ENCODE measurements at places on chromosomes 3 and 15. TPM values are rescaled to one million over a fixed set of nuclear protein-coding genes. Genes with fewer than 3 reads are reported as not detected.

Gene OR4F15
- not detected for polyA plus RNA-seq

Gene EAF2
- polyA plus RNA-seq = 0.40 TPM

Gene TAGLN3
- polyA plus RNA-seq = 0.09 TPM

DNA sequence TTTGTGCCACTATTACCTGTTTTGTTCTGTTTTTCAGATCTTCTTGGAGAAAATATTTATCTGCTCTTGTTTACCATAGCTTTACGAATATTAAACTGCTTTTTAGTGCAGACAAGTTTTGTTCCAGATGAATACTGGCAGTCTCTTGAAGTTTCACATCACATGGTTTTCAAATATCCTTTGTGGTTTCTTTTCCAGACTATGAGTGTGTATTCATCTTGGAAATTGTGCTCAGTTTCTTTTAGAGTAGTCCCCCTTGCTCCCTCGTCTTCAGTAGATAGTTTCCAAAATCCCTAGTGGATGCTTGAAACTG lies 1.2 kb downstream of the PIGB start:
- DNase-seq = no peak

DNA sequence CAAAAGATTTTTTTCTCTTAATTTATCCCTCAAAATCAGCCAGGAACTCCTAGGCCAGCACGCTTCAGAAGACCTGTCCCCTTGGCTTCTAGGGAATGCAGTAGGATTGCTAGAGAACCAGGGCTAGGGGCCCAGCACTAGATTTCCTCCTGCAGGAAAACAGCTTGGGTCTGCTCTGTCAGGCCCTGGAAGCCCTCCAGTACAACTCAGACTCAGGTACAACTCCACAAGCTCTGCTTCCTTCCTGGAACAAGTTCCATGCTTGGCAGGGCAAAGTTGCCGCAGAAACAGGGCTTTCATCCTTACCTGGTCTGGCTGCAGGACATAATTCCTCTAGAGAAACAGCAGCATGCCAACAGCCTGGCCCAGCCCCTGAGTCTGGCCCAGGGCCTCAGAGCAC lies 96.1 kb upstream of the CTNNB1 start:
- no peak for DNase-seq

DNA sequence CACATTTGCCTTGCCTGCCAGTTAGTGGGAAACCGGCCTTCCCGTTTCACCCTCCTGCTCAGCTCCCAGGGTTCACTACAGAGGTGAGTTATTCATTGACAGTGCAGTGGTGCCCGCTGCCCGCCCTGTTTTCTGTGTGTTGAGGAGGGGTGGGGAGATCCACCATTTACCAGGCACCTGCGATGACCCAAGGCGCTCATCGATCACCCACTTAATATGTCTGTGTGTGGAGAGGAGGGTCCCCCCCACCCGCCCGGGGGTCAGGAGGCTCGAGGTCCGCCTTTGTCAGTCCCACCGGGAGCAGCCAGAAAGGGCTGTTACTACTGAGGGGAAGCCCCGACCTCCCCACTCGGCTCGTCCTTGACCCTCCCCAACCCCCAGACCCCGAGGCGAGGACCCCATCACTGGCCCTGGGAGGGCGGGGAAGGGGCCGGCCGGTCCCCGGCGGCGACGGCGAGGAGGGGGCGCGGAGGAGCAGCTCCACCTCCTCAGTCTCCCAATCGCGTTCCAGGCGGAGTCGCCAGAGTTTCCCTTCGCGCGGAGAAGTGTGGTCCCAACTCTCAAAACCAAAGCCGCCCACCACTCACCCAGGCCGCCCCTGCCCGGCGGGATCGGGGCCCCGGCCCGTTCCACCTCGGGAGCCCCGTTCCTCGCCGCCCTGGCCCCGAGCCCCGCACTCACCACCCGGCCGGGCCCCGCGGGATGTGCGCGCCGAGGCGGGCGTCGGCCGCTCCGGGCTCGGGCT lies 1.1 kb downstream of the PLXNB1 start:
- no peak for DNase-seq

DNA sequence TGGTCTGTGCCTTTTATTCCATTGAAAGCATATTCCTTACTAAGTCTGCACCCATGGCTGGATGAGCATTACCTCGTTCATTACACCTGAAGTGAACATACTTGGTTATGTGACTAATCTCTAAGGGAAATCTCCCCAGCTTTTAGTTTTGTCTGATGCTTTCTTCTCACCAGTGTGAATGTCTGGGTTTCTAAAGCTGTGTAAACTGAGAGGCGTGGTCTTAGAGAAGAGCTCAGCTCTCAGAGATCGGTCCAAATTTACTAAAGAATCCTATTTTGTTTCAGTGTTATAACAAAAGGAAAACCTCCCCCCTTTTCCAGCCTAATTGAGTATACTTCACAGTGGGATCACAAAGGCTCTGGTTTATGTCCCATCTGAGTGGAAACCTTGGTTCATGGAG lies 352.3 kb downstream of the PTPRG start:
- no peak for DNase-seq

DNA sequence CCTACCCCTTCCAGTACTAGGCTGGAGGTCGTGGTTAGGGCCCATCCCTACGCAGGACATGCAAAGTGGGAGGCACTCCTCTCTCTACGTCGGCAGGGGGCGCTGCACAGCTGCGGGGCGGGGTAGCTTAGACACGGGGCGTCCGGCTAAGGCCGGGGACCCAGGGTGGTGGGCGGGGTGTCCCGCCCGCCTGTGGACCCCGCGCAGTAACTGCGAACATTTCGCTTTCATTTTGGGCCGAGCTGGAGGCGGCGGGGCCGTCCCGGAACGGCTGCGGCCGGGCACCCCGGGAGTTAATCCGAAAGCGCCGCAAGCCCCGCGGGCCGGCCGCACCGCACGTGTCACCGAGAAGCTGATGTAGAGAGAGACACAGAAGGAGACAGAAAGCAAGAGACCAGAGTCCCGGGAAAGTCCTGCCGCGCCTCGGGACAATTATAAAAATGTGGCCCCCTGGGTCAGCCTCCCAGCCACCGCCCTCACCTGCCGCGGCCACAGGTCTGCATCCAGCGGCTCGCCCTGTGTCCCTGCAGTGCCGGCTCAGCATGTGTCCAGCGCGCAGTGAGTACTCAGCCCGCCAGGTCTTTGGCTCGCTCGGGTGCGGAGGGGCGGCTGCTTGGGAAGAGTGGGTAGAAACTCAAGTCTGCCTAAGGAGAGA lies at the start of gene IL12A:
IL12A (plus strand) TSS at position 219 of the 655 bp plus-strand sequence.
- DNase-seq = no peak

- DNase-seq = no peak
Measured at GRCh38 chr3:71011565-71012287, 571.8 kb downstream of the FOXP1 start.

DNA sequence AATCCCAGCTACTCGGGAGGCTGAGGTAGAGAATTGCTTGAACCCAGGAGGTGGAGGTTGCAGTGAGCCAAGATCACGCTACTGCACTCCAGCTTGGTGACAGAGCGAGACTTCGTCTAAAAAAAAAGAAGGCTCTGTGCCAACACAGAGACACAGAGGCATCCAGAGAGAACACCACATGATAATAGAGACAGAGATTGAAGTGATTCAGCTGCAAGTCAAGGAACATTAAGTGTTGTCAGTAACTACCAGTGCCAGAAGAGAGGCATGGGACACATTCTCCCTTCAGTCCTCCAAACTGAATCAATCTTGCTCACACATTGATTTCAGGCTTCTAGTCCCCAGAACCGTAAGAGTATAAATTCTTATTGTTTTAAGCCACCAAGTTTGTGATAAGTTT lies 97.5 kb downstream of the GOLIM4 start:
- no peak for DNase-seq

GRCh38 chr15:41637086-41637485 lies 23.1 kb upstream of the MGA start:
- no peak for DNase-seq

GRCh38 chr15:98905963-98906711 lies 101.5 kb downstream of the PGPEP1L start:
- no peak for DNase-seq

- no peak for DNase-seq
Measured at GRCh38 chr3:38015485-38015884, 14.0 kb downstream of the PLCD1 start.

GRCh38 chr3:179000659-179001058 lies 71.0 kb downstream of the ZMAT3 start:
- no peak for DNase-seq

DNA sequence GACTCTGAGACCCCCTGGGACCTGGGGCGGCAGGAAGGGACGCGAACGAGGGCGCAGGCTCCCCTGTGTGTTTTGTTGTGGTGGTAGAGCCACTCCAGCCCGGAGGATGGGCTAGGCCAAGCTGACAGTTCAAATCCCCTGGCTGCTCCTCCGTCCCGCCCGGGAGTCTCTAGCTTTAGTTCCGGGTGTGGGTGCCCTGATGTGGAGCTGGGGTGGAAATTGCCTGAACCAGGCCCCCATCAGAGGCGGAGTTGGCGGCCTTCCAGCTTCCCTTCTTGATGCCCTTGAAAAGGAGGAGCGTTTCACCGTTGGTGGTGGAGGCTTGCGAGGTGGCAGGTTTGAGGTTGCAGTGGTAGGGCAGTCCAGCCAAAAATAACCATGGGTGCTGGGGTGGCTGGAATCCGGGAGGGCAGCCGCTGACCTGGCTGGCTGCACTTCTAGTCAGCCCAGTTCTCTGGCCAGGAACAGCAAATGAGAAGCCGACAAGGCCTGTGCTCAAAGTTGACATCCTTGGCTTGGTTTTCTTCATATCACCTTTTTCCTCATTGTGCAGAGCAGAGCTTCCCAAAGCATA lies 817 bp downstream of the CLK3 start:
- no peak for DNase-seq

GRCh38 chr3:102180280-102180931 lies 254.4 kb upstream of the ZPLD1 start:
- peak; percentile 97 for DNase-seq

DNA sequence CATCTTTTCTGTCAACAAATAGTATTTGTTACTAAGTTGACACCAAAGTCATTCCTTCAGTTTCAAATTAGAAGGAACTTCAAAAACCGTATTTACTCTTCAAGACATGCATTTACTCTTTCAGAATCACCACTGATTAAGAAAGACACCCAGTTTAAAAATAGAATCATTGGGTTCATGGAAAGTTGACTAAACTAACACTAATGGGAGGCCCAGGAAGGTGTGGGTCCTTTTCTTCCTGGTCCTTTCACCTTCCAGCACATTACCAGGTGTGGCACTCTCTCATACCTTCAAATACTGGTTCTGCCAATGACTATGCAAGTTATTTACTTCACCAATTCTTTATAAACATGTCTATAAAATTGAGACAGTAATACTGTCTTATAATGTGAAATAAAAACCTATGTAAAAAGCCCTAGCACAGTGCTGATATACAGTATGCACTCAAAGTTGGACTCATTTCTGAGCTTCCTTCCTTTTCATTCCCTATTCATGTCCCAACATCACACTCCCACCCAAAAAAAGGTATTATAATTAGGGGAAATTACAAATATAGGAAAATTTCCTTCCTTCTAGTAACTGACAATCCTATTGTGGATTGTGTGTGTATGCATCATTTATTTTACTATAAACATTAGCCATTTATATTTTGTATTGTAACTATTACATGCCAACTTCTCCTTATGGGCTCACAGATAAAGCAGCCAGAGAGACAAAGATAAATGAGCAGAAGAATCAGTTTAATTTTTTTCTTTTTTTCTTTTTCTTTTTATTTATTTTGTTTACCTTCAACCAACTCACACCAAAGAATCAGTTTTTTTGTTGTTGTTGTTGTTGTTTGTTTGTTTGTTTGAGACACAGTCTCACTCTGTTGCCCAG lies 48.9 kb downstream of the LRRFIP2 start:
- no peak for DNase-seq

DNA sequence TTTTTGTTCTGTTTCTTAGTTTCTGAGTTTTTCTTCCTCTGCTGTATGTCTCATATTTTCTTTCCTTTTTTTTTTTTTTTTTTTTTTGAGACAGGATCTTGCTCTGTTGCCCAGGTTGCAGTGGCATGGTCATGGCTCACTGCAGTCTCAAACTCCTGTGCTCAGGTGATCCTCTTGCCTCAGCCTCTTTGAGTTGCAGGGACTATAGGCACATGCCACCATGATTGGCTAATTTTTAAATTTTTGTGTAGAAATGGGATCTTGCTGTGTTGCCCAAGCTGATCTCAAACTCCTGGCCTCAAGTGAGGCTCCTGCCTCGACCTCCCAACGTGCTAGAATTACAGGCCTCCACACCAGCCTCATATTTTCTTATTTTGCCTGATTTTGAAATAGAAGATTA lies 51.9 kb downstream of the CTDSPL2 start:
- DNase-seq = no peak

GRCh38 chr15:96720656-96721055 lies 390.2 kb downstream of the NR2F2 start:
- no peak for DNase-seq

DNA sequence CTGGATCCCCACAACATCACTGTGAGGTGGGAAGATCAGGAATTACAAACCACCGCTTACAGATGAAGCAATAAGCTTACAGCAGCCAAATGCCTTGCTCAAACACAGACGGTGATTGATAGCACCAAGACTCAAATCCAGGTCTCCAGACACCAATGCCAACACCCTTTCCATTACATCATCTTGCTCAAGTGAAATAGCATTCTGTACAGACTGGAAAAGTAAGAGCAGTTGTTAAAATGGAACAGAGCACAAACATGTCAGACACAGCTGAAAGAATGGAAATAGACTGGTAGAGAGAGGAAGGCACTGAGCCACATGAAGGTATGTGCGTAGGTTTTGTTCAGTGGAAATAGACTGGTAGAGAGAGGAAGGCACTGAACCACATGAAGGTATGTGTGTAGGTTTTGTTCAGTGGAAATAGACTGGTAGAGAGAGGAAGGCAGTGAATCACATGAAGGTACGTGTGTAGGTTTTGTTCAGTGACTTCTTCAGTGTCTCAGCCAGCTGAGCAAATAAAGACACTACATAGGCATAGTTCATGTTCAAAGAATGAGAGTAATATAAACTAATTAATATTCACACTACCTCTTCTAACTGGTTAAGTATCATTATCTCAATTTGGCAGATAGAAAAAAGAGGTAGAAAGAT lies 15.6 kb downstream of the CLDN1 start:
- DNase-seq = no peak

All from BJ (cell line).